Omental fat pad (tissue), 4 donors: ENCODE measurements at places on chromosomes 2 and 18. TPM values are rescaled to one million over a fixed set of nuclear protein-coding genes. Genes with fewer than 3 reads are reported as not detected.

The ACMSD gene
- total RNA-seq: not detected

The CDH7 gene
- total RNA-seq: not detected

The LIMS4 gene
- total RNA-seq: 5.0 TPM

DNA sequence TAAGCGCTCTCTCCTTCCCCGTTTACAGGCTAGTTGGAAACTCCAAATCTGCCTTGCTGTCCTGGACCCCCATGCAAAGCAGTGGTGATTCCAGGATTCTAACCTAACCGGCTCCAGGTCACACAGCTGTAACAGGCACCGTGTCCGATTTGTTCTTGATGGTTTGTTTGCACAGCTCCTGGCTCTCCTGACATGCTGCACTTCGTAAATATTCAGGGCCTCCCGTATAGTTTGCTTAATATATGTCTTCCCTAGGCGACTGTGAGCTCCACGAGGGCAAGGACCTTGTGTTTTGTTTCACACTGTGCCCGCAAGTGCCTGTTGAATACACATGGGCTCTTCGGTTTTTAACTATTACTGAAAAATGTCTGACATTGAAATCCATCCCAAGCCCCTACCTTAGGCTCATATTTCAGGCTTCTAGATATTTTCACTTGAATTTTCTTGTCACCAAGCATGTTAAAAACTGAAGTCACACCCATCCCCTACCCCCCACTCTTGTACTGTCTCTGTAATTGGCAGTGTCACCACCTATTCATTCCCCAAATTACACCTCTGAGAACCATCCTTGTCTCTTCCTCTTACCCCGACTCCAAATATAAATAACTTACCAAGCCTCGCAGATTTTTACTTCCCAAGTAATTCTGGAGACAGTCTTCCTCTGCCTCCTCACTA, 1.0 kb upstream of the PUM2 start:
- no peak for DNase-seq

GRCh38 chr2:47301277-47301618, 101.7 kb upstream of the MSH2 start:
- DNase-seq: no peak

DNA sequence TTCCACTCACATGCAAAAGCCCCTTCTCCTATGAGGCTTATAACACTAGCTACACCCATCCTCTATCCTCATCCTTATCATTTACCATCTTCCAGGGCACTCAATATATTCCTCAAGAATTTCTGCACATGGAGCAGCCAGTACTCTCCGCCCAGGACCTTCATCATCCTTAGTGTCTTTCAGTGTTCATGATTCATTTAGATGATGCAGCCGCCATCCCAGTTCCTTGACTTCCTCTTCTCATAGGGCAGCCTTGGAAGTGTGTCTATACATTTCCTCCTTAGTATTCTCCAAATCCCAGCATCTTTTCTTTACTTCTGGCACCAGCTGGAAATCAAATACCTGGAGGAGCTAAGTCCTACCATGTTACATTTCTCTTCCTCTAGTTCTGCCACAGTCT, 3.0 kb upstream of the ITSN2 start:
- no peak for DNase-seq

DNA sequence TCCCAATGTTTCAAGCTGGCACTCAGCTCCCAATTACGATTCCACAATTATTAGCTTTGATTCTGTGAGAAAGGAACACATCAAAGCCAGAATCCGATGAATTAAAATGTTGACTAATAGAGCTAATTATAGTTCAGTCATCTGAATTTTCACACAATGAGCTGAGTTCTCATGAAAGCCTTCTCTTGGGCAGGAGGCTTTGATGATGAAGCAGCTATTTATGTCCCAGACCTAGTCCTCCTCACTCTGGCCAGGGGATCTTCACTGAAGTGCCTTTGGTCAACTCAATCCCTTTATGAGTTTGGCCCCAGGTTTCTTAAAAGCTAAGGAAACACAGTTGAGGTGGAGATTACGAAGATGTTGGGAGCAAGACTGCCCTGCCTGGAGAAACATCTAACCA, 74.7 kb upstream of the PPM1B start:
- no peak for DNase-seq

- no peak for DNase-seq
These were observed 20.8 kb downstream of the BAZ2B start for GRCh38 chr2:159595410-159596046.

- DNase-seq: no peak
These were observed 685.6 kb upstream of the SALL3 start for GRCh38 chr18:78293940-78294541.

GRCh38 chr2:220335591-220335915, 708.1 kb downstream of the SLC4A3 start:
- no peak for DNase-seq

GRCh38 chr2:18525852-18526251, 34.6 kb downstream of the RDH14 start:
- DNase-seq: no peak

GRCh38 chr2:86499326-86499725, 58.2 kb downstream of the KDM3A start:
- no peak for DNase-seq

- DNase-seq: no peak
These were observed 202.6 kb downstream of the KCNJ3 start for GRCh38 chr2:154901063-154901462.

GRCh38 chr2:73970850-73971471, 13.7 kb upstream of the TET3 start:
- DNase-seq: peak; percentile 42

- no peak for DNase-seq
These were observed 221.8 kb downstream of the FHOD3 start for GRCh38 chr18:36519358-36519757.

DNA sequence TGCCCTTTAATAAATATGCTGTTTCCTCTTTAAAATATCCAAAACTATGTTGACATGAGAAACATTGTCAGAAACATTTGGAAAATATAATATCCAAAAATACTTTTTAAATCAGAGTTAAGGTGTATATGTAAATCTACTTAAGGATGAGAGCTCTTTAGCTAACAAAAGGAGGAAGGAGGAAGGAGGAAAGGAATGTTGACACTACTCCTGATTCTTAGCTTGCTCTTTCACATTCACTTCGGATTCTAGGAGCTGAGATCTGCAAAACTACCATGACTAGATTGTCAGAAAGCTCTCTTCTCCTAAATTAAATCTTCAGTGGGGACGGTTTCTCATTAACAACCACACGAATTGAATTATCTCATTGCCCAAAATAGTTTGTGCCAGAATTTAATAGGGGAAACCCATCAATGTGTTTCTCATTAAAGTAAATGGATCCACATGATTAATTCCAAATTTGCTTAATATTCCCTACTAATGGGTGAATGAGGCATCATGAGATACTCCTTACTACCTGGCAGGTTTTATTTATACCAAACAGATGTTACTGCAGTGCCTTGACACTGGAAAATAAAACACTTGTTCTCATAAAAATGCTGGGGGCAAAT, 509.1 kb downstream of the MBD2 start:
- DNase-seq: no peak

- DNase-seq: no peak
These were observed 753.7 kb downstream of the DSC3 start for GRCh38 chr18:30288662-30289414.
